Neural progenitor cell (in vitro differentiated cells): ENCODE measurements at places on chromosomes 6 and 20. TPM values are rescaled to one million over a fixed set of nuclear protein-coding genes. Genes with fewer than 3 reads are reported as not detected.

- peak overlapping the region; percentile 97 for H3K27ac ChIP-seq
- H3K4me1 ChIP-seq, result peaks cover 66% of the 10 kb centered on the region
- no peaks in the 10 kb centered on the region for H3K27me3 ChIP-seq
- H3K36me3 ChIP-seq, result peaks cover 6% of the 10 kb centered on the region
- no peak for DNase-seq
Measured at GRCh38 chr20:51796340-51796739, 6.0 kb downstream of the SALL4 start.

GRCh38 chr20:53146201-53146891, 174.2 kb downstream of the TSHZ2 start:
- no peaks in the 10 kb centered on the region for H3K36me3 ChIP-seq
- no peaks in the 10 kb centered on the region for H3K27me3 ChIP-seq
- H3K27ac ChIP-seq, result no peak overlapping the region
- DNase-seq, result no peak
- H3K4me3 ChIP-seq, result no peak overlapping the region
- peaks cover 30% of the 10 kb centered on the region for H3K4me1 ChIP-seq

DNA sequence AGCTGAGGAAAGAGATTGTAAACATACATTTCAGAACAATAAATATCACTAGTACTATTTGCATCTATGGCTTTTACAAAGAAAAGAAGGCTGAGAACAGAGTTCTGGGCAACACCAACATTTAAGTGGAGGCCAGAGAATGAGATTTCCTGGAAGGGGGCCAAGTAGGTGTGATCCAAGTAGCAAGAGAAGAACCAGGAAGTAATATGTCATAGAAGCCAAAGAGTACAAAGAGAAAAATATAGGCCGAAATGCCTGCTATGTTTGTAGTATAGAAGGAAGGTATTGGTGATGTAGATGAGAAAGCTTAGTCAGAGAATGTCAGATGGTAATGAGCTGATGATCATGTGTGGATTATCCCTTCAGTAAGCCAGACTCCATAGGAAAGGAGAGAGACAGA, 94.5 kb downstream of the PERP start:
- no peaks in the 10 kb centered on the region for H3K36me3 ChIP-seq
- no peak overlapping the region for H3K4me3 ChIP-seq
- DNase-seq, result no peak
- H3K27me3 ChIP-seq, result no peaks in the 10 kb centered on the region

The CALHM5 gene
- total RNA-seq, result 0.07 and 0.09 TPM in 2 replicates

The LRRC1 gene
- 12.2 and 14.0 TPM in 2 replicates for total RNA-seq

- peak; percentile 88 for DNase-seq
- H3K4me3 ChIP-seq, result no peak overlapping the region
- no peaks in the 10 kb centered on the region for H3K4me1 ChIP-seq
- no peak overlapping the region for H3K27ac ChIP-seq
Measured at GRCh38 chr20:59751075-59751711, 146.9 kb downstream of the PHACTR3 start.

The GGTLC1 gene
- not detected in 2 replicates for total RNA-seq

The GHRH gene
- total RNA-seq, result 3.2 TPM in 1 of 2 replicates, not detected in the other

DNA sequence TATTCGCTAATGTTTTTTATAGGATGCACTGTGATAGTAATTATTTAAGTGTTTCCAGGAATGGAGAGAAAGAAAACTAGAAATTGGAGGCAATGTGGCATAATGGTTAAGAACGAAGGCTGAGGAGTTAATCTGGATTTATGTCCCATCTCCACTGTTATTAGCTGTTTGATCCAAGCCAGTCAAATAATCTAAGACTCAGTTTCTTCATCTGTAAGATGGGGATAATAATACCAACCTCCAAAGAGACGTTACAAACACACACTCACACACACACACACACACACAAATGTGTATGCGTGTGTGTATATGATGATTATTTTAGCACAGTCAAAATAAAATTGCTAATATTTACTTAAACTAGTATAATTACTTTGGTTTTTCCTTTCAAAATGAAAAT, 36.9 kb upstream of the TPD52L1 start:
- H3K36me3 ChIP-seq, result no peaks in the 10 kb centered on the region
- H3K4me1 ChIP-seq, result peaks cover 10% of the 10 kb centered on the region
- H3K4me3 ChIP-seq, result no peak overlapping the region
- H3K27ac ChIP-seq, result no peak overlapping the region
- no peaks in the 10 kb centered on the region for H3K27me3 ChIP-seq

GRCh38 chr6:16850681-16851026, 89.4 kb upstream of the ATXN1 start:
- no peaks in the 10 kb centered on the region for H3K27me3 ChIP-seq
- DNase-seq, result no peak
- peaks cover 4% of the 10 kb centered on the region for H3K4me1 ChIP-seq
- no peak overlapping the region for H3K27ac ChIP-seq

DNA sequence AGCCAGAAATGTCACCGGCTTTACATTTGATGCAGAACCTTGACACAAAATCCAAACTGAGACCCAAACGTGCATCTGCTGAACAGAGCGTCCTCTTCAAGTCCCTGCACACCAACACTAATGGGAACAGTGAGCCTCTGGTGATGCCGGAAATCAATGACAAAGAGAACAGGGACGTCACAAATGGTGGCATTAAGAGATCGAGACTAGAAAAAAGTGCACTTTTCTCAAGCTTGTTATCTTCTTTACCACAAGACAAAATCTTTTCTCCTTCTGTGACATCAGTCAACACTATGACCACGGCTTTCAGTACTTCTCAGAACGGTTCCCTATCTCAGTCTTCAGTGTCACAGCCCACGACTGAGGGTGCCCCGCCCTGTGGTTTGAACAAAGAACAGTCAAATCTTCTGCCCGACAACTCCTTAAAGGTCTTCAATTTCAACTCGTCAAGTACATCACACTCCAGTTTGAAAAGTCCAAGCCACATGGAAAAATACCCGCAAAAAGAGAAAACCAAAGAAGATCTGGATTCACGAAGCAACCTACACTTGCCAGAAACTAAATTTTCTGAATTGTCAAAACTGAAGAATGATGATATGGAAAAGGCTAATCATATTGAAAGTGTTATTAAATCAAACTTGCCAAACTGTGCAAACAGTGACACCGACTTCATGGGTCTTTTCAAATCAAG, 108.4 kb downstream of the RTN4IP1 start:
- no peak for DNase-seq
- H3K27ac ChIP-seq, result no peak overlapping the region
- H3K27me3 ChIP-seq, result no peaks in the 10 kb centered on the region
- H3K4me1 ChIP-seq, result no peaks in the 10 kb centered on the region
- no peaks in the 10 kb centered on the region for H3K36me3 ChIP-seq

GRCh38 chr6:166115609-166116008, 52.0 kb downstream of the TBXT start:
- DNase-seq, result no peak
- H3K27me3 ChIP-seq, result no peaks in the 10 kb centered on the region
- H3K36me3 ChIP-seq, result peaks cover 3% of the 10 kb centered on the region
- H3K4me1 ChIP-seq, result no peaks in the 10 kb centered on the region
- H3K27ac ChIP-seq, result no peak overlapping the region

GRCh38 chr6:107563694-107564588, 74.0 kb downstream of the SOBP start:
- DNase-seq, result no peak
- H3K27ac ChIP-seq, result no peak overlapping the region
- H3K27me3 ChIP-seq, result no peaks in the 10 kb centered on the region
- H3K4me1 ChIP-seq, result peaks cover 31% of the 10 kb centered on the region
- no peaks in the 10 kb centered on the region for H3K36me3 ChIP-seq

DNA sequence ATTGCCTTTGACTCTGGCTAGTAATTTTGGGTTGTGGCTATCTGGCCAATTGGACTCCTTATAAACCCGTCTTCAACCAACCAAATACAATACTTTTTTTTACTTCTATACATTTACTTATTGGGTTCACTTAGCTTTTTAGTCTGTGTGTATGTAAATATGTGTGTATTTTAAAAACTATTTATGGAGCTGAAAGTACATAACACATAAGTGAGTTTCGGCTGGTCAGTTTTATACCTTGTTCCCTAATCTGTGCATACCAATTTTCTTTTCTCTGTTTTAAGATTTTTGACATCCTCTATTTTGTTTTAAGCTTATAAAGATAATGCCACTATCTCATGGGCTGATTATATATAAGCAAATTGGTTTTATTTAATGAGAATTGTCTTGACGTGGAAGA, 129.5 kb downstream of the LRRC1 start:
- no peaks in the 10 kb centered on the region for H3K4me1 ChIP-seq
- H3K27me3 ChIP-seq, result no peaks in the 10 kb centered on the region
- no peak overlapping the region for H3K27ac ChIP-seq
- H3K36me3 ChIP-seq, result no peaks in the 10 kb centered on the region
- H3K4me3 ChIP-seq, result no peak overlapping the region

DNA sequence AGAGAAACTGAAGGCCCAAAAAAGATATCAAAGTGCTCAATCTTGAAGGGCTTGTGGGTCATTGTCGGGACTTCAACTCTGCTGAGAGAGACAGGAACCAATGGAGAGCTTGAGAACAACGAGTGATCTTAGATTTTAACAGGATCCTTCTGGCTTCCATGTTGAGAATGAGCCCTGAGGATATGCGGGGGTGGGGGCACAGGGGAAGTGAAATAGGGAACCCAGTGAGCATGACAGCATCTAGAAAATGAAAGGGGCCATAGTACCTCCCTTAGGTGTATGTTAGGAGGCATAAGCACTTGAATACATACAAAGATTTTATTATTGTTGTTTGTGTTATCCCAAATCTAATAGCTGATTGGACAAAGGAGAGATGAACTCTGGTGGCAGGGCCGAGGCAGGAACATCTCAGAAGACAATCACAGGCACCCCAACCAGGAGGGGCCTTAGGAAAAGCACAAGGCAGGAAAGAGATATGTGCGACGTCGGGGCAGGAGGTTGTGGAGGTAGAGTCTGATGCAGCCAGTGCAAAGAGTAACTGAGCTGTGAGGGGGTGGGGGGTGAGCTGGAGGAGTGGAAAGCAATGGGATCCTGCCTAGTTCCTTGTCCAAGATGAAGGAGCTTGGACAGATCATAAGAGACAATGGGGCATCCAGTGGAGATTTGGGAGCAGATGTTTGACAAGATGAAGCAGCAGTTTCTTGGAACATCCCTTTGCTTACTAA, 10.4 kb downstream of the TGM6 start:
- no peak overlapping the region for H3K27ac ChIP-seq
- no peak for DNase-seq
- H3K4me1 ChIP-seq, result no peaks in the 10 kb centered on the region

- no peak overlapping the region for H3K4me3 ChIP-seq
- no peak for DNase-seq
- H3K27ac ChIP-seq, result no peak overlapping the region
- H3K4me1 ChIP-seq, result no peaks in the 10 kb centered on the region
- H3K36me3 ChIP-seq, result no peaks in the 10 kb centered on the region
Measured at GRCh38 chr6:7016226-7016625, 91.5 kb upstream of the RREB1 start.

DNA sequence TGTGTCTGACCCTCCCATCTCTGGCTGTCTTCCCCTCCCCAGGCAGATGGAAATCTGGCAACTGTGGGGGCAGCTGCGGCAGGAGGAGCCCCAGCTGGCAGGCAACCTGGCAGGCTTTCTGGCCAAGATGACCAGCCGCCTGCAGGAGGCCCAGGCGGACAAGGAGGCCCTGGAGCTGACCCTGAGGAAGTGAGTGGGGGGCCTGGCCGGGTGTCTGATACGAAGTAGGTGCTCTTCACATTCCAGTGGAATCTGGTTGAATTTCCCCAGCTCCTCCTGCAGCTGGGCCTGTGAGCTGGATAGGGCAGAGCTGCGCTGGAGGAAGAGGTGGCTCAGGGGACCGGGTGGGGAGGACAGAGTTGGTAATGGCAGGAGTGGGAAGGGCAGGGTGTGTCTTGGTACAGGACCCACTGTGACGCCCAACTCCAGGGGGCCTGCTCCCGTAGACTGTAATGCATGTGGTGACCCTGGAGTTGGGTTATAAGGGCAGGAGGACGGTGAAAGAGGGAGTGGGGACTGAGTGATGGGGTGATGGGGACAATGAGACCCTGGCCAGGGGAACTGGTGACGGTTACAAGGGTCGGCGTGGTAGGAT, 19.7 kb downstream of the RAB44 start:
- no peaks in the 10 kb centered on the region for H3K27me3 ChIP-seq
- no peak overlapping the region for H3K4me3 ChIP-seq
- no peak overlapping the region for H3K27ac ChIP-seq
- H3K36me3 ChIP-seq, result no peaks in the 10 kb centered on the region
- DNase-seq, result no peak
- H3K4me1 ChIP-seq, result no peaks in the 10 kb centered on the region

The CFAP61 gene
- total RNA-seq, result 0.53 TPM in 1 of 2 replicates, not detected in the other

DNA sequence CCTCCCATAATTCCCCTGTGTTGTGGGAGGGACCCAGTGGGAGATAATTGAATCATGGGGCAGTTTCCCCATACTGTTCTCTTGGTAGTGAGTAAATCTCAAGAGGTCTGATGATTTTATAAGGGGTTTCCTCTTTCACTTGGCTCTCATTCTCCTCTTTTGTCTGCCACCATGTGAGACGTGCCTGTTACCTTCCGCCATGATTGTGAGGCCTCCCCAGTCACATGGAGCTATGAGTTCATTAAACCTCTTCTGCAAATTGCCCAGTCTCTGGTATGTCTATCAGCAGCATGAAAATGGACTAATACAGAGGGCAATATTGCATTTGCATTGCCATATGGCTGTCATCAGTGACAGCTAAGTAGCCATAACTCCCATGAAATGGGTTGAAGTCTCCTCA, 63.2 kb downstream of the ZNF217 start:
- no peak overlapping the region for H3K27ac ChIP-seq
- no peak overlapping the region for H3K4me3 ChIP-seq
- H3K27me3 ChIP-seq, result no peaks in the 10 kb centered on the region
- H3K4me1 ChIP-seq, result no peaks in the 10 kb centered on the region

The SNAP25 gene
- total RNA-seq, result not detected in 2 replicates

GRCh38 chr20:21725892-21726291, 20.4 kb downstream of the PAX1 start:
- no peaks in the 10 kb centered on the region for H3K27me3 ChIP-seq
- no peak for DNase-seq
- no peak overlapping the region for H3K4me3 ChIP-seq
- no peaks in the 10 kb centered on the region for H3K36me3 ChIP-seq
- no peak overlapping the region for H3K27ac ChIP-seq

GRCh38 chr6:168015009-168015408, 17.5 kb downstream of the KIF25 start:
- no peaks in the 10 kb centered on the region for H3K27me3 ChIP-seq
- no peaks in the 10 kb centered on the region for H3K36me3 ChIP-seq
- H3K27ac ChIP-seq, result no peak overlapping the region

The DYNLT2 gene
- 3.3 and 4.7 TPM in 2 replicates for total RNA-seq

The FAM209B gene
- not detected in 2 replicates for total RNA-seq

DNA sequence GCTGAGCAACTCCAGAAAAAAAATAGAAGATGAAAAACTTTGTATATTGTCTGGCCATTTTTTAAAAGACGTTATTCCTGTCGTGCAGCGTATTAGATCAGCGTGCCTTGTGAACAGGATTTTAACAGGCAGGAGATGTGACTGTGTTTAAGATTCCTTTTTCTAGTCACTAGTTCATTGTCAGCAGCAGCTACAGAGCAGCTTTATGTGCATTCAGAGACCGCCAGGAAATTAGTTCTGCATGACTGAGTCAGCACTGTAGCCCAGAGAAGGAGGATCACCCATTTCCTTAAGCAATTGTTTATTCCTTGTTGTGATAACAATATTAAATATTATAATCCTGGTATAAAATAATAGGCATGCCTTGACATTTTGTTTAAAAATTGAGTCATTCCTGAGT, 75.4 kb upstream of the ADGRB3 start:
- H3K36me3 ChIP-seq, result no peaks in the 10 kb centered on the region
- H3K4me3 ChIP-seq, result no peak overlapping the region
- no peak overlapping the region for H3K27ac ChIP-seq
- no peaks in the 10 kb centered on the region for H3K27me3 ChIP-seq
- H3K4me1 ChIP-seq, result no peaks in the 10 kb centered on the region

GRCh38 chr6:22099231-22099630, 197.6 kb downstream of the PRL start:
- no peak overlapping the region for H3K27ac ChIP-seq
- H3K36me3 ChIP-seq, result no peaks in the 10 kb centered on the region
- no peaks in the 10 kb centered on the region for H3K27me3 ChIP-seq

The CLVS2 gene
- 0.84 and 1.8 TPM in 2 replicates for total RNA-seq

The BANF2 gene
- total RNA-seq, result not detected in 2 replicates
